ENCODE measurements at places on chromosomes 3 and 15.
A peak's percentile ranks its signal among the peaks of the same experiment; 100 is the strongest.

DNA sequence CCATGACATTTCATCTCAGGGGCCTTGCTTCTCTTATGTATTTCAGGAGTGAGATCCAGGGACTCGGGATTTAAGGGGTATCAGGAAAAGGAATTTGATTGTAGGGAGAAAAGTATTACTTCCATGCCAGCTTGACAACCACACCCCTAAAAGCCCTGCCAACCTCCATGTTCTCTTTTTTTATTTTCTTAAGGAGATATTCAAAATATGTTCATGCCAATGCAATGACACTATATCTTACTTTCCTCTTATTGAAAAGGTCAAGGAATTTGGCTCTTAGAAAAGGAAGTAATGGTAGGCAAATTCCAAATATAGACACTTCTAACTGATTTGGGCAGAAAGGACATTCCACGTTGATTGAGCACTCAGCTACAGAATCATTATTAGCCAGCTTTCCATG lies 407.5 kb upstream of the NECTIN3 start:
- DNase-seq, result no peak

DNA sequence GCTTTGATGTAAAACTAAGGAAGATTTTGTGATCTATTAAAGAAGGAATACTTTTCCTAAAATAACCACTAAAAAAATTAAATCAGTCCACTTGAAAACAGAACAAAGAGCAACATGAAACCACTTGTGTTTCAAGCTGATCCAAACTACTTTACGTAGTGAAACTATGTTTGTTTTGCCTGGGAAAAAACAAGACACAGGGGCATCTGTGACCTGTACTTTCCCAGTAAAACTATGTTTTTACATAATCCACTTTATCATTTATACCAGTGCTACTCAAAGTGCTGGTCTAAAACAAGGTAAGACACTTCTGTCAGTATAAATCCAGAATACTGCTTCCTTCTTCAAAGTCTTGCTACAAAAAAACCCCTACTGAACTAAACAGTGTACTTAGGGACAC lies 56.7 kb downstream of the SPG11 start:
- DNase-seq, result no peak

DNA sequence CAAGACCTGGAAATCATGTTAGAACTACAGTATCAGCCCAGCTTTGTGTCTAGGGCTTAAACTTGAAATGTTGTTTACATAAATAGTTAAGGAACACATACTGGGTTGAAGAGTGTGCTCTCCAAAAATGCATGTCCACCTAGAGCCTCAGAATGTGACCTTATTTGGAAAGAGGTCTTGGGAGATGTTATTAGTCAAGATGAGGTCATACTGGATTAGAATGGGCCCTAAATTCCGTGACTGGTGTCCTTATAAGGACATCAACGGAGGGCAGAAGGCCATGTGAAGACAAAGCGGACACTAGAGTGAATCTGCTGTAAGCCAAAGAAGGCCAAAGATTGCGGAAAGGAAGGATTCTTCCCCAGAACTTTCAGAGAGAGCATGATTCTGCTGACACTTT lies 759.2 kb upstream of the CFAP20DC start:
- peak; percentile 8 for DNase-seq

DNA sequence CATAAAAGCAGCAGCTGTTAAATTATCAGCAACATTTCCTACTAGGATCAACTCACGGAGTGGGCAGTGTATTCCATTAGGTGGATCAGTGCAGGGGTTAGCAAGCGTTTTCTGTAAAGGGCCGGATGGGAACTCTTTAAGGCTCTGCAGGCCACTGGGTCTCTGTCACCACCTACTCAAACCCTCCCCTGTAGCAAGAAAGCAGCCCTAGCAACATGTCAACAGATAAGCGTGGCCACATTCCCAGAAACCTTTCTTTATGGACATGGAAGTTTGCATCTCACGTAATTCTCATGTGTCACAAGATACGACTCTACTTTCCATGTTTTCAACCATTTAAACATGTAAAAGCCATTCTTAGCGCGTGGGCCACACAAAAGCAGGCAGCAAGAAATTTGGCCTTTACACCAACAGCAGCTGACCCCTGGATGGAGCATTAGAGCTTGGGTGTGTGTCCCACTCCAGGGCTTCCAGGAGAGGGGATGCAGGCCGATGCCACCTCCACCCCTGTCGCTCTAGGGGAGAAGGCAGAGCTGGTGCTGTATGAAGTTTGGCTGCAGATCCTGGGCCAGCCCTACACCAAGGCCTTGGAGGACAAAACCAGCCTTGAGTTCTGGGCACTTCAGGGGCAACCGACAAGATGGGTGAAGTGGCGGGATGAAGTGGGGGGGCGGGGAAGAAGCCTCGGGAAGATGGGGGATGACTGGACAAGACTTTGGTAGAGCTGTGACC lies 48.2 kb upstream of the CSPG4 start:
- no peak for DNase-seq

- peak; percentile 16 for DNase-seq
Measured at GRCh38 chr3:4350789-4351163, 47.6 kb downstream of the SETMAR start.

DNA sequence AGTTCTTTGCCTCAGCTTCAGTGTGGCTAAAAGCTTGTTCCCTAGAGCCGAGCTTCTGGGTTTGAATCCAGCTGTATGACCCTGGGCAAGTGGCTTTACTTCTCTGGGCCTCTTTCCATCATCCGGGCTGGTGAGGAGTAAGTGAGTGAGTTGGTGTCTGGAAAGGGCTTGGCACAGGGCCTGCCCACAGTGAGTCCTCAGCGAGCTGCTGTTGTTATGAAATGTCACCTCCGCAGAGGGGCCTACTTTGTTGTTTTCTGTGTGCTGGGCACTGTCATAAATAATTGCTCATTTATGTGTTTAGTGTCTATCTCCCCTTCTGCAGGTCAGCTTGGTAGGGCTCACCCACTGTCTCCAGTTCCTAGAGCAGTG lies 31.7 kb downstream of the SLC6A6 start:
- no peak for DNase-seq

DNA sequence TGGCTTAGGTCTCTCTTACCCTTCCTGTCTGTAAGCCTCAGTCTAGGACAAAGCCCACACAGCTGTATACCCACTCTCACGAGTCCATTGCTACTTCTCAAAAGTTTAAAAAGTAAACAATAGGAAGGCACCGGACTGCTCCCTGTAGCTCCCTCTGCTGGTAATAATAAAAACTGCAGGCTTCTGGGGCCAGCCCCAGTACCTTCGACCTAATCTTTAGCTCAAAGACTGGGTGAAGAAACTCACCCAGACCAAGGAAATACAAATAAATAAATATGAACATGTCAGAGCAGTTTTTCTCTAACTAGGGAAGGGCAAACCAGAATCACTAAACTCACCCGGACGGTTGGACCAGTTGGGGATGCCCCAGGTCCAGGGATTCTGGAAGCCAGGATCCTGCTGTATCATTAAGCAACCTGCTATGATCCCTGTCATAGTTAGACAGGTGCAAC lies 5.0 kb downstream of the FAM219B start:
- DNase-seq, result no peak

- DNase-seq, result no peak
Measured at GRCh38 chr3:17478673-17479072, 263.8 kb downstream of the TBC1D5 start.

- no peak for DNase-seq
Measured at GRCh38 chr3:177703788-177704187, 506.5 kb upstream of the TBL1XR1 start.

- no peak for DNase-seq
Measured at GRCh38 chr3:66136597-66136996, 84.2 kb upstream of the SLC25A26 start.

- DNase-seq, result no peak
Measured at GRCh38 chr3:12456441-12456840, 27.8 kb upstream of the TSEN2 start.

GRCh38 chr3:14822670-14823390 lies 4.1 kb downstream of the FGD5 start:
- DNase-seq, result no peak

DNA sequence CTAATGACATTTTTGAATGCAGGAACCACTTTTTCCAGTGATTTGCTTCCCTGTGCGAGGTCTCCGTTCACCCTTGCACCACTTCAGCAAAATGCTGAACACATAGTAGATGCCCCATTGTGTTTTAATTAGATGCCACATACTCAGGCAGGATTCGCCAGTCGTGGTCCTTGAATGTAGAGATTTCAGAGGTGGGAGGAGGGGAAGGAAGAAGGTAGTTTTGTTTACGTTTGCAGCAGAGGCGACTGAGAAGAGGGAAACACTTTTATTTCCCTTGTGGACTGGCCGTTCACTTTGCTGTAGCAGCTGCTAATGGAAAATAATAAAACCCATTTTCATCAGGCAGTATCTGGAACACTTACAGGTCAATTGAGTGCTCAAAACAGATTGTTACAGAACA lies 262.8 kb upstream of the TBL1XR1 start:
- DNase-seq, result no peak

GRCh38 chr15:50418041-50418583 lies 6.1 kb upstream of the USP8 start:
- DNase-seq, result no peak

DNA sequence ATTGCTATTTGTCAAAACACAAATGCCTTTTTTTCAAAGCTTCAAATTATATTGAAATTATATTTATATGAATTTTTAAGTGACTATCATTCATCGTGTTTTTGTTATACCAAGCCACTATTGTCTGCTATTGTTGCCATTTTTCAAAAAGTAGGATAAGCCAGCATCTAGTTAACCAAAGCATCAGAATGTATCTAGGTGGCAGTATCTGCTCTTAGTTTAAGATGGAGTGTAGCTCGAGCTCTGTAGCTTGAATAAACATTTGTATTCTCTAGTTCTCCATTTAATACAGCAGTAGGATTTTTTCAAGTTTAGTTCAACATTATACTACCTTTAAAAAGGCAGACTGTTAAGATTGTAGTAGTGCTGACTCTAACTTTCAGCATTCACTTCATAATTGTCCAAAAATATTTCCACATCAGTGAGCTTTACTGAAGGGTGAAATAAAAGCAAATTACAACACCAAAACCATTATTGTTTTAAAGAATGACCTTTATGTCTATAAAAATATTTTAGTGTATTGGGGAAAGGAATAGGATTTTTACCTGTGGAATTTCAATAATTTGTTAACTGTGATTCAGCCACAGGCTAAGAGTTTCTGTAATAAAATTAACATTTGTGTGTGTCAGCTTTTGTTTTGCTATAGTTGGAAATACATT lies 19.6 kb upstream of the C15orf61 start:
- DNase-seq, result no peak

GRCh38 chr15:65254758-65255157 lies 31.9 kb downstream of the PARP16 start:
- DNase-seq, result no peak

DNA sequence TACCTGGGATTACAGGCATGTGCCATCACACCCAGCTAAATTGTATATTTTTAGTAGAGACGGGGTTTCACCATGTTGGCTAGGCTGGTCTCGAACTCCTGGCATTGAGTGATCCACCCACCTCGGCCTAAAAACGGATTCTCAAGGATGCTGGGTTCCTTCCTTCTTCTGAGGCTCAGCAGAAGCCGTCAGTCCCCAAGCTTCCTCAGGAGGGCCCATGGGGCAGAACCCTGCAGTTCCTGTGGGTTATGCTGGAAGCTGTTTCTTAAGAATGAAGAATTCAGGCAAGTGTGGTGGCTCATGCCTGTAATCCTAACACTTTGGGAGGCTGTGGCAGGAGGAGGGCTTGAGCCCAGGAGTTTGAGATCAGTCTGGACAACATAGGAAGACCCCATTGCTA lies 29.0 kb upstream of the ZNF710 start:
- no peak for DNase-seq

- no peak for DNase-seq
Measured at GRCh38 chr3:152621006-152621868, 213.7 kb upstream of the P2RY1 start.

GRCh38 chr3:16871915-16872842 lies 12.6 kb upstream of the PLCL2 start:
- no peak for DNase-seq

- DNase-seq, result peak; percentile 55
Measured at GRCh38 chr3:38992117-38992760, 59.5 kb downstream of the SCN11A start.

DNA sequence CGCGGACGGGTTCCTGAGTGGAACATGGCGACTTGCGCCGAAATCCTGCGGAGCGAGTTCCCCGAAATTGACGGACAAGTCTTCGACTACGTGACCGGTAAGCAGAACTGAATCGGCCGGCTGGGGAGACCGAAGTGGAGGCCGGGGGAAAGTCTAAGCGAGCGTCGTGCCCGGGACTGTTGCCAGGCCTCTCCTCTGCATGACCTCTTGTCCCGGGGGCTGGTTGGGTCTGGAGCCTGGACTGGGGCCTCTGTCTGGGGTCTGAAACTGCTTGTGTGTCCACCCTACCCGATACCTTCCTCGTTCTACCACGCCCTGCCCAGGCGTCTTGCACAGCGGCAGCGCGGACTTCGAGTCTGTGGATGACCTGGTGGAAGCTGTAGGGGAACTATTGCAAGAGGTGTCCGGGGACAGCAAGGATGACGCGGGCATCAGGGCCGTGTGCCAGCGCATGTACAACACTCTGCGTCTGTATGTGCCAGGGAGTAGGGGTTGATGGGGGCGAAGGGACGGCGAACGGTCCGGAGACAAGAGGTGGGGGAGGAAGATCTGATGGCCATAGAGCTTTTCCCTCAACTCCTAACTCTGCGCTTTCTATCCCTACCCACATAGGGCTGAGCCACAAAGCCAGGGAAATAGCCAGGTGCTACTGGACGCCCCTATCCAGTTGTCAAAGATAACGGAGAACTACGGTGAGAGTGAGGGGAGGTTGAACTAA lies at the start of gene ABCF3:
Gene ABCF3, plus strand, starts transcription at position 16 of the 718 bp plus-strand sequence. Its CDS starts 9 bp downstream, at position 25.
- no peak for DNase-seq

DNA sequence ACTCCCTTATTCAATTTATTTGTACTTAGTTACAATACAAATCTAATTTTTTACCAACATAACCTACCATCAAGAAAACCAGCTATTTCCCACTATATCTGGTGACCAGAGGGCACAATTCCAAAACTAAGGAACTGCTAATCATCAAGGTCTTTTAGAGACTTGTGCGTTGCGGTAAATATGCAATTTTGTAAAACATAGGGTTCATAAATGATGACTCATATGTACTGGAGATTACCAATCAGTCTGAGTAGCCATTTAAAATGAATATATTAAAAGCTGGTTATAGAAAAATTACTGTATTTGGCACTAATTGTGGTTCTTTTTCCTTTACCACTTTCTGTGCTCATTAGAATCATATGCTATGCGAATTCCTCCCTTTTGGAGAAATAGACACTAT lies 859.6 kb downstream of the ROBO1 start:
- no peak for DNase-seq

DNA sequence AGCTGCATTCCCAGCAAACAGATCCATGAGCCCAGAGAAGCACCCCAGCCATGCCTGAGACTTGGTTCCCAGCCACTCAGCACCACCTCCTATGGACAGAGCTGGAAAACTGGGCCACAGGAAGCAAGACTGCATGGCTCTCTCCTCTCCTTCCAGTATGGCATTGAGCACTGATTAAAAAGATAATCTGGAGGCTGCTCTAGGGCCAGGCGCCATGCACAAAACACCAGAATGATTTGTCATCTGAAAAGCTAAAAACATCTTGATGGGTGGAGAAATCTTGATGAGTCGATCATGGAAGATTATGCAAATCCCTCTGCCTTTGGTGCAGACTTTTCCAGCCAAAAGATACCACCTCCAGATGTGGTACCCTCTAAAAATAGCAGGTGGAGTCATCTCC lies 62.7 kb upstream of the MRPS22 start:
- no peak for DNase-seq

GRCh38 chr15:70920981-70921696 lies 28.5 kb downstream of the LRRC49 start:
- no peak for DNase-seq
